ENCODE measurements at places on chromosomes 2 and 18. TPM values are rescaled to one million over a fixed set of nuclear protein-coding genes. Genes with fewer than 3 reads are reported as not detected.

The MYL1 gene
- not detected for total RNA-seq

The MYO3B gene
- total RNA-seq: not detected

- DNase-seq: no peak
These were observed 357.0 kb upstream of the FANCL start for GRCh38 chr2:58598171-58598570.

DNA sequence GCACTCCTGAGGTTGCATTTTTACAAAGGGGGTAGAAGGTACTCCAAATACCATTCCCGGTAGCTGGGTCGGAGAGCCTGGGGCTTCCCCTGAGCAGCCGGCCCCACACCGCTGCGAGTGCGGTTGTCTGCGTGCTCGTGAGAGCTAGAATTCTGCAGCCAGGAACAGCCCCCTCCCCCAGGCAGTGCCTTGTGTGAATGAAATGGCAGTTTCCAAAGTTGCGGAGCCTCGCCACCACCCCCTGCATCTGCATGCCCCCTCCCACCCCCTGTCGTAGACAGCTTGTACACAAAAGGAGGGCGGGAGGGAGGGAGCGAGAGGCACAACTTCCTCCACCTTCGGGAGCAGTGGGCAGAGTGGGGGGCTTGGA, 1.1 kb downstream of the MYCN start:
- DNase-seq: no peak

DNA sequence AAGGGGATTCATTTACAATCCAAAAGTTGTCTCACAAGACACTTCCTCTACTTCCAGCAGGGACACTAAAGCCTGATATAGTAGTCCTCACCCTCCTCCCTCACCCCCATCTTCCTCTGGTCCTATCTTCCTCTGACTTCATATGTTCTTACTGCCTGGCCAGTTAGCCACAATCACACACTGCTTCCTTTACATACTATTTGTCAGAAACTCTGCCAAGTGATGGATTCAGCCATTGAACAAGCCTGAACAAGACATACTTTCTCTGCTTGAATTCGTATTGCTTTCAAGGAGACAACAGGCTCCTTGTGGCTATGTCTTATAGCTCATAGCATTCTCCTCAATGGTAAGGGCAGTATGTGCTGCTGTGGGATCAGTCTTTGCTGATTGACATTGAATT, 672.2 kb downstream of the BCL11A start:
- no peak for DNase-seq

GRCh38 chr2:25454824-25455611, 113.3 kb upstream of the DNMT3A start:
- DNase-seq: no peak

- DNase-seq: no peak
These were observed 157.2 kb downstream of the MIB1 start for GRCh38 chr18:21897811-21898210.

DNA sequence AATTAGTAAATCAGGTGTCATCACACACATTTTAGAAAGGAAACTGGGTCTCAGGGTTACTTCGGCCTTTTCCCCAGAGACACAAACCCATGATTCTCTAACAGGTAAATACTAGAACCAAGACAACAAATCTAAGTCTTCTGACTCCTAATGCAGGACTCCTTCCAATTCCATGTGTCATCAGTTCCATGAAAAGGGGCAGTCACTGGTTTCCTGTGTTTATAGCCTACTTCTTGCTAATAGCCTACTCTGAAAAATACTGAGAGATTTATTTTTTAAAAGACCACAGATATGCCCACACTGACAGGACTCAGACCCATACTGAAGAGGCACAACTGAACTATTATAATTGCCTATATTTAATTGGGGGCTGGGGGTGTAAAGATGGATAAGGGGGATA, 33.0 kb downstream of the RAB1A start:
- no peak for DNase-seq

DNA sequence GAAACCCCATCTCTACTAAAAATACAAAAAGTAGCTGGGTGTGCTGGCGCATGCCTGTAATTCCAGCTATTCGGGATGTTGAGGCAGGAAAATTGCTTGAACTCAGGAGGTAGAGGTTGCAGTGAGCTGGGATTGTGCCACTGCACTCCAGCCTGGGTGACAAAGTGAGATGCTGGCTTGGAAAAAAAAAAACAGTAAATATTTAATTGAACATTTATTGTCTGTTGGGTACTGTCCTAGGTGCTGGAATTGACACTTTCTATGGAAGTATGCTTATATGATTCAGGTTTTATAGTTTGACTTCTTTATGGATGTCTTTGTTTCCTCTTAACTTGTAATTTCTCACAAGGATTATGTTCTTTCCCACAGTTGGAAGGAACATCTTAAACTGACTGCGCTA, 633.1 kb upstream of the SETBP1 start:
- DNase-seq: no peak

- no peak for DNase-seq
These were observed 47.1 kb downstream of the LONRF2 start for GRCh38 chr2:100275200-100275589.

- no peak for DNase-seq
These were observed 89.0 kb upstream of the RBMS1 start for GRCh38 chr2:160582490-160583145.

Data from lower lobe of right lung (tissue), 2 donors.